ENCODE measurements at places on chromosomes 3 and 15.
A peak's percentile ranks its signal among the peaks of the same experiment; 100 is the strongest.

GRCh38 chr3:193590088-193590856 lies 2.7 kb upstream of the OPA1 start:
- no peak for DNase-seq

DNA sequence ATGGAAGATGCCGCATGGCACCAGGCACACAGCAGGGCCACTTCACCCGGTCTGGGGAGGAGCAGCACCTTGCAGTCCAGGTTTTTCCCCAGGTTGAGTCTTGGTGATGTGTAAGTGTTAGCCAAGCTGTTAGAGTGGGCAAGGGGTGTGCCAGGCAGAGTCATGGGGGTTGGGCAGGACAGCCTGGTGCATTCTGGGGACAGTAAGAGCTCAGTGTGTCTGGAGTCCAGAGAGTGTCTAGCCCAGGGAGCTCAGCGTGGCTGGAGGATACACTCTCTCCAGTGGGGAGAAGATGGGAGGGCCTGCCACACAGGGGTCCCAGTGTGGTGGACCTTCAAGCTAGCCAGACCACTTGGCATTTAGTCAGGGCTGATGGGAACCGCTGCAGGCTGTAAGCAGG lies 87.4 kb downstream of the AAGAB start:
- no peak for DNase-seq

- no peak for DNase-seq
Observed at GRCh38 chr3:26474706-26475105, 147.9 kb upstream of the LRRC3B start.

DNA sequence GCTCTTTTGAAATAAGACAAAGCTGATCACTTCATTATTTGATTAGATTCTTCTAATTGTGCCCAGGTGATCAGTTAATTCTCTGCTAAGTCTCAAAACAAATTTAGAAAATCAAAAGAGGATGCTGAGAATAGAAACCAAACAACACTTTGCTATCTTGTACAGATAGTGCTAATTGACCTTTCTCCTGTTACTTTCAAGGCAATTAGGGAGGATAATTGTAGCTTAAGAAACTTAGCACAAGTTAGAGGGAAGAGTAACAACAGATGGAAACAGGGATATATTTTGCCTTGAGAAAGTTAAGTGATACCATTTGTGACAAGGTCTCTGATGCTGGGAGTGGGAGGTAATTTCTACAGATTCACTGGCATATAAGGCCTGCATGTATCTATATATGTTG lies 344.8 kb upstream of the GRM7 start:
- DNase-seq = no peak

GRCh38 chr3:184771301-184772127 lies 40.5 kb upstream of the VPS8 start:
- no peak for DNase-seq

GRCh38 chr3:30440880-30441279 lies 165.5 kb upstream of the TGFBR2 start:
- no peak for DNase-seq

- DNase-seq = no peak
Observed at GRCh38 chr15:52419494-52419893, 109.2 kb downstream of the MYO5A start.

DNA sequence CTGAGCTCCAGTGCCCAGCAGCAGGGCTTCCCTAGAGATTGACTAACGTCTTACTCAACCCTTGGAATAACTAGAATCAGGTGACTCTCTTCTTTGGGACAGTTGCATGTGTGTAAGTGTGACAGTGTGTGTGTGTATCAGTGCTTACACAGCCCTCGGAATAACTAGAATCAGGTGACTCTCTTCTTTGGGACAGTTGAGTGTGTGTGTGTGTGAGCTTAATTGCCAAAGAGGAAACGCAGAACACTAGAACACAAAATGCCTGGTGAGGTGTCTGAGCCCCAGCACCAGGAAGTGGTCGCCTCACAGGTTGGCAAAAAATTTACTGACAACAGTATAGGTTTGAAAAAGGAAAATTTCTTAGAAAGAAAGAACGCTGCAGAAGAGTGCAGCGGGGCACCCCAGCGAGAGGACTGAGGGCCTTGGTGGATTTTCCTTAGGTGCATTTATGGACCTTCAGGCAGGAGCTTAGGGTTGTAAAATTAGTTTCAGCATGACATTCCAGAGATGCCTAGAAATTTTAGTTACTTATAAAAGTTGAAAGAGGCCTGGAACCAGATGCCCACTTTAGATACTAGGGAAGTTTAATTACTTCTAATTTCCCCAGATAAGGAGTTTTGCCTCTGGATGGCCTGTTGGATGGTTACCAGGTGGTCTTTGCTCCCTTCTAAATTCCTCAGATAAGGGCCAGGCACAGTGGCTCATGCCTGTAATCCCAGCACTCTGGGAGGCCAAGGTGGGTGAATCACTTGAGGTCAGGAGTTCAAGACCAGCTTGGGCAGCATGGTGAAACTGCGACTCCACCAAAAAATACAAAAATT lies 3.7 kb upstream of the WDR82 start:
- DNase-seq = no peak

DNA sequence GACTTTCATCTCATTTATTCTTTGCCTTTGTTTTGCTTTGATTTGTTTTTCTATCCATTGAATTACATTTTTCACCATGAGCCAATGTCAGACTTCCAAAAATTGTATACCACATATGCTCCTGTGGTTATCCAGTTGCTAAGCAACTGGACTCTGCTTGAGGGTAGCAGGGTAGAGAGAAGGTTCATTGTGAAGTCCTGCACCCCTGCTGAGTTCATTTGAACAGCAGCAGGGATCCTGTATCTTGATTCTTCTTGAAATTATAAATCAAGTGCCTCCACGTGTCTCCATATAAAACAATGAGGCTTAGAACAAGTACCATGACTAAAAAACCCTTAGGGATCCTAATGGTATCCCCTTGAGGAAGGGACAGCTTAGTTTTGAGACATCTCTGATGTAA lies 449.3 kb downstream of the ROBO2 start:
- no peak for DNase-seq

- DNase-seq = no peak
Observed at GRCh38 chr3:48369693-48370332, 2.2 kb upstream of the FBXW12 start.

GRCh38 chr15:51952805-51953204 lies 18.8 kb downstream of the LEO1 start:
- DNase-seq = no peak

- no peak for DNase-seq
Observed at GRCh38 chr3:156631323-156631722, 43.1 kb upstream of the TIPARP start.

- DNase-seq = no peak
Observed at GRCh38 chr15:28033443-28033842, 65.7 kb downstream of the OCA2 start.

GRCh38 chr3:188164248-188164687 lies 10.3 kb downstream of the LPP start:
- DNase-seq = no peak

DNA sequence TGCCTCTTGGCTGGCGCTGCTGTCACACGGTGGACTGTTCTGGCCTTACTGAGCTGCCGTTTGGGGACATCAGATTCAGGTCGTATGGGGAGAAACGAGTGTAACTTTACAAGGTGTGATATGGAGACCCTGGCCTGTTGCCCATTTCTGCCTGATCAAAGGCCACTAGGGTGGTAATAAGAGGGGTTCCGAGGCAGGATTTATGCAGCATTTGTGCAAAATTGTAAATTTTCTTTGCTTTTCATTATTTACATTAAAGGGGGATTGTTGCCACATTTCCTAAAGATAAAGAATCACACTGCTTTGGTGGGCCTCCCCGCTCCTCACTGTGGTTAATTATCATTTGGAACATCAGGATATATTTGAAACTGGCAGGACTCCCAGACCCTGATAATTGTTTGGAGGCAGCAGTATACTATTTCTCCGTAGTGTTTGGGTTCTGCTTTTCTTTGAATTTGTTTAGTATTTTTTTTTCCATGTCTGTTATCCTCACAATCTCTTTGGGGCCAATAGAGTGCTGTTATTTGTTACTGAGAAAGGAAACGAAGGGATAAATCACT lies 891 bp downstream of the NXPE3 start:
- DNase-seq = no peak

DNA sequence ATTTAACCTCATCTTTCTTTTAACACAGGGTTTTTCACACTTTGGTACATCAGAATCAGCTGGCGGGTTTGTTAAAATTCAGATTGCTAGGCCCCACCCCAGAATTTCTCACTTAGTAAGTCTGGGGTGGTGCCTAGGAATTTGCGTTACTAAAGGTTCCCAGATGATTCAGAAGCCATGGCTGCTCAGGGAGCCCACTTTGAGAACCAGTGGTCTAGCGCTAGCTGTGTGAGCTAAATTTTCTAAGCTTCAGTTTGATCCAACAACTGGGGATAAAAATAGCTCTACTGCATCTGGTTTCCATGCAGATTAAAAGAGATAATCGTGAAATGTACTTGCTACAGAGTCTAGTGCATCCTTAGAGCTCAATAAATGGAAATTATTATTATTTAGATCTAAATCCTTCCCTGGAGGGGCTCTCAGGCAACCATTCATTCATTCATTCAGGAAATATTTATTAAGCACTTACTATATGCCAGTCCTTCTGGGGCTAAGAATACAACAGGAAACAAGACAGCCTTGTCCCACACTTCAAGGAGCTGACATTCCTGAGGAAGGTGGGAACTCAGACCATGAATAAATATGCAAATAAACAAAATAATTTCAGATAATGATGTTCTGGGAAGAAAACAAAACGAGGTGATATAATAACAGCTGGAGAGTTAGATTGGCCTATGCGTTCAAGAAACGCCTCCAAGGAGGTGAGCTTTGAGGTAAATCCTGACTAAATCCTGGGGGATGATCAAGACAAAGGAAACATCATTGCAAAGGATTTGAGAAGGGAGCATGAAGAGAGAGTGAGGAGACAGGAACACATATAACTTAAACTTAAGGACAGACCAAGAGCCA lies 3.9 kb upstream of the CIDEC start:
- no peak for DNase-seq

DNA sequence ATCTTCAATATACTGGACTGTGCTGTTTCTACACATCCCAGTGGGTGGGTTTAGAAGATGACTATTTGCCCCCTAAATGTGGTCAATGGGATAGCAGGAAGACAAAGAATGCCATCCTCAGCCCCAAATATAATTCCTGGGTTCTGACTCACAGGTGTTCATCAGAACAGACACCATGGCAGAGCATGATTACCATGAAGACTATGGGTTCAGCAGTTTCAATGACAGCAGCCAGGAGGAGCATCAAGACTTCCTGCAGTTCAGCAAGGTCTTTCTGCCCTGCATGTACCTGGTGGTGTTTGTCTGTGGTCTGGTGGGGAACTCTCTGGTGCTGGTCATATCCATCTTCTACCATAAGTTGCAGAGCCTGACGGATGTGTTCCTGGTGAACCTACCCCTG lies 3.0 kb downstream of the CXCR6 start:
- no peak for DNase-seq

GRCh38 chr3:191316876-191317603 lies 12.2 kb upstream of the CCDC50 start:
- DNase-seq = no peak

- no peak for DNase-seq
Observed at GRCh38 chr3:177824841-177825240, 627.6 kb upstream of the TBL1XR1 start.

GRCh38 chr15:51302480-51302879 lies 35.9 kb downstream of the CYP19A1 start:
- DNase-seq = no peak

DNA sequence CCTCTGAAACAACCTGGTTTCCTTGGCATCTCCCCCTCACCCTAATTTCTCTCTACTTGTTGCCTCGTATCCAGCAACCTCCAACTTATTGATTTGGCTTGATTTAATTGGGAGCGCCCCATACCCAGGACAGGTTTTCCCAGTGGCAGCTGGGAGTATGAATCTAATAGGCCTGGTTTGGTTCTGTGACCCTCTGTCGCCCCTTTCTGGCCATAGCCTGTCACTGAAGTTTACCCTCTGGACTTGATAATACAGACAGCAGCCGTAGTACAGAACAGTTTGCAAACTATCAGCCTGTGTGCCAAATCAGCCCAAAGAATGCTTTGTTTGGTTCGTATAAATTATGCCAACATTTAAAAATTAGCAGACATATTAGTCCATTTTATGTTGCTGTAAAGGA lies 525.1 kb upstream of the GOLIM4 start:
- DNase-seq = peak; percentile 0

DNA sequence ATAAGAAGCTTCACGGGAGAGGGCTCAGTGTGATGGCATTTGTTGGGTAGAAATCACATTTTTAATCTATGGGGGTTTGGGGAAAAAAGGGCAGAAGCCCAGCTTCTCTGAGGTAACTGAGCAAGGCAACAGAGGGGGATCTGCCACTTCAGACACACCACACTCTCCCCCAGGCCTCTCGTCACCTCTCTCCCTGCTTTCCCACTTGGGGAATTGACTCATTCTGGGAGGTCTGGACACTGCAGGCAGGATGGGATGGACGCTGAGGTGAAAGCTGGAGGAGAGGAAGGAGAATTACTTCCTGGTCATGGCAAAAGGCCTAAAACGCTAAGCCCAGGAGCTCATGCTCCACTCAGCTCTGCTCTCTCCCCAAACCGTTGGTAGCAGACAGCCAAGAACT lies 33.2 kb downstream of the MYO5C start:
- no peak for DNase-seq

DNA sequence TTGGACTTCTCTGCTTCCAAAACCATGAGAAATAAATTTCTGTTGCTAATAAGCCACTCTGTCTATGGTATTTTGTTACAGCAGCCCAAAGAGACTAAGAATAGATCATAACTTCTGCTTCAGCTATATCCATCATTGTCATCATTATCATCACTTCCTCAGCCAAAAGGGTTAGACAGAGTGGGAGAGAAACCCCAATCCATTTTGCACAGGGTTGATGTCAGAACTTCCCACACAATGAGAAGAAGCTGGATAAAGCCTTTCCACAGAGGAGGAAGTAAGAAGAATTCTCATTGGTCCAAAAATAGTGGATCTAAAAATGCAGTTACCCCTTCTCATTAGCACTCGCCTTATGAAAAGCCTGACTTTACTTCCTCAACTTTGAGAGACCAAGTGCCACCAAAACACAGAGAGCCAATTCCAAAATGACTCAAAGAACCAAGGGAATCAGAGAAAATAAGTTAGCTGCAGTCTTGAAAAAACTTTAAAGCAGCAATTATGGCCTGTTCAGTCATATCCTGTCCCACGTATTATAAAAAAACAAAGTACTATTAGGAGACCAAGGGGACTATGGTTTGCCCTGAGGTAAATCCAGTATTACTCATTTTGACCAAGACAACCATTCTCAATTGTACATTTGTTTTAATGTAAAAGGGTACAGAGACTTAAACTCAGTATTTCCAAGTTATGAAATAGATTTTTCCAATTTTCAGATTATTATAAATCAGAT lies 80.2 kb downstream of the WNT5A start:
- no peak for DNase-seq

GRCh38 chr15:74050127-74050526 lies 32.2 kb downstream of the GOLGA6A start:
- DNase-seq = no peak
